ENCODE measurements at places on chromosomes 1 and 21.

DNA sequence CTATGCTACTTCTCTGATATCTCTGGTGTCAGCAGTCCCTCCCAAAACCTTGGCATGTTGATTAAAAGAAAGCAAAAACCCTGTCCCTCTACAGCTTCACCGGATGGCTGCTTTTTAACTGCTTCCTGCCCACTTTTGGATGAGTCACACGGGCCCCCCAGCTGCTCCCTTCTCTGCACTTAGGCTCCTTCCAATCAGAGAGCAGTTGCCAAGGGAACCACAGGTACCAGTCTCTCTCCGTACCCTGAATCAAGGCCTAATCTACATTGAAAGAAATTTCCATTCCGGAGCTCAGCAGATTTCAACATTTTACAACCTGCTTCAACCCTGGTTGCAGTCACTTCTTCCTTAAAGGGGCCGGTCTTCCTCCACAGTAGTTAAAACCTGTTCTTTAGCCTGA is 70.6 kb upstream of the GJB5 start:
- DNase-seq, result no peak

DNA sequence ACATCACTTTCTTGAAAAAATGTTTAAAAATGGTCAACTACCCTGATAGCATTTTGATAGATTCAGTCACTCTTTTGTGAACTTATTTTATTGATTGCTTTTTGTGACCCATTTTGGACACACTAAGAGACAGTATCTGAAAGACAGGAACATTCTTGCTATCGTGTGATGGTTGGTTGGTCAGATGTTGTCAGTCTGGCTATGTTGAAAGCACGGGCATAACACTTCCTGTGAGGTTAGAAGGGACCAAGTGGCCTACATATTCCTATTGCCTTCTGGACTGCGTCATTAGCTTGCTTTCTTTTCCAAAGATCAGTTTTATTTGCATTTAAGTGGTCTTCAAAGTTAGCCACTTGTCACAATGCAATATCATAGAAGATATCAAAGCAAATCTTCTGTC is 1.4 kb downstream of the OR2T6 start:
- DNase-seq, result no peak

- DNase-seq, result no peak
These were observed 4.0 kb upstream of the NKAIN1 start for GRCh38 chr1:31243501-31244286.

DNA sequence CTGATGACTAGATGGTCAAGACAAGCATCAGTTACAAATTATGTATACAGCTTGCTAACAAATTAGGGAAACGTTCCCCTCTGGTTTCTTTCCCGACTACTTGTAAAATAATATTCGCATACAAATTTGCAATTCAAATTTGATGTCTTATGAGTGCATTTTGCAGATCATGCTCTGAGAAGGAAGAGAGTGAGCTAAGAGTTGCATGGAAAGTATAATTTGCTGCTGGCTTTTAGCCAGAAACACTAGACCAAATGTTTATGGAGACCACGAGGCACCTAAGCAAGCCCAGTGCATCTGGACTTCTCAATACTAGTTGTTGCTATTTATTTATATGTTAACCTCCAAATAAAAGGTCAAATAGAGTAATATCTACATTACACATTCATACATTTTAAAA is 216.0 kb downstream of the SMYD3 start:
- no peak for DNase-seq

GRCh38 chr1:151790940-151791651 is 796 bp upstream of the TDRKH start:
- DNase-seq, result no peak

- no peak for DNase-seq
These were observed 16.5 kb upstream of the CFHR5 start for GRCh38 chr1:196960854-196961253.

- no peak for DNase-seq
These were observed 19.6 kb downstream of the TMCC2 start for GRCh38 chr1:205247130-205247921.

DNA sequence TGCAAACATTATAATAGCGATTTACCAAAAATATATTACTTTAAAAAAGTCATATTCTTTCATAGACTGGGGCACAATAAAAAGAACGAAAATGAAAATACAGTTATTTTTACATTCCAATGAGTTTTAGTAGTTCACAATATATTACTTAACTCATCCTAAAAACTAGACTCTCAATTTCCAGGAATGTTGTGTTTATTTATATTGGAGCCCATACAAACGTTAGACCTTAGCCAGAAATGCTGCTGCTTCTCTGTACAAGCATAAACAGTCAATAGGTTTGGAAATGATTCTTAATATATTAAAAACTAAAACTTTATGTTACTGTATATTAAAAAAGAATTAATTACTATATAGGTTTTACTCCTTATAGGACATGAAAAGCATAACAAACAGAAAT is 302.3 kb downstream of the BRINP3 start:
- DNase-seq, result no peak

DNA sequence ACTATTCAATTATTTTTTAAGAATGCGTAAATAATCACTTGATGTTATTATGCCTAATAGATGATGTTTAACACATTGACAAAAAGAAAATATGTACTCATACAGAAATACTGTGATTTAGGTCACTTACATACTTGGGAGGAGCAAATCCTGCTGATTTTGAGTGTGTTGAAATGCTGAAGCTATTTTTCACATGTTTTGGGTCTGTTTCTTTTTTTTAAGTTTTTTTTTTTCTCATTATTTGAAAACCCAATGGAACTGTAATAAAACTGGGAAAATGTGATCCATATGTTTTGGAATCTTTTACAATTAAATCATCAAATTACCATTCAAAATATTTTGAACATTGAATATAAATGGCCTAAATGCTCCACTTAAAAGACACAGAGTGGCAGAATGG is 366.2 kb upstream of the ADAMTS5 start:
- no peak for DNase-seq

- no peak for DNase-seq
These were observed 1.8 kb upstream of the PRELP start for GRCh38 chr1:203473781-203474305.

DNA sequence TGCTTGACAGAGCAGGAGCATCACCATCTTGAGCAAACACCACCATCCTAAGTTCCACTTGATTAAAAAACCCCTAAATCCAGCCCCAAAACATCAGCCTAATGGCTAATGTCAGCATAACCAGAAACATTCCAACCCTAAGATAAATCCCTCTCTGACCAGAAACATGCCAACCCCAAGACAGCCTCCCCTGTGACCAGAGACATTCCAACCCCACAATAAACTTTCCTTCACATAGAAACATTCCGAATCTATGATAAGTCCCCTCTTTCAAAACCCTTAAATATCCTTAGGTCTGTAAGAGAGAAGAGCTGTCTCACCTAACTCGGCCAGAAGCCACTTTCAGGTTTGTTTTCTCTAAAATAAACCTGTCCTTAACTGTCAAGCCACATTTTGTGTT is 17.4 kb upstream of the SLC2A5 start:
- DNase-seq, result no peak

- DNase-seq, result no peak
These were observed 49.3 kb downstream of the STX6 start for GRCh38 chr1:180973369-180973768.

GRCh38 chr1:181737056-181737455 is 253.7 kb downstream of the CACNA1E start:
- DNase-seq, result no peak

DNA sequence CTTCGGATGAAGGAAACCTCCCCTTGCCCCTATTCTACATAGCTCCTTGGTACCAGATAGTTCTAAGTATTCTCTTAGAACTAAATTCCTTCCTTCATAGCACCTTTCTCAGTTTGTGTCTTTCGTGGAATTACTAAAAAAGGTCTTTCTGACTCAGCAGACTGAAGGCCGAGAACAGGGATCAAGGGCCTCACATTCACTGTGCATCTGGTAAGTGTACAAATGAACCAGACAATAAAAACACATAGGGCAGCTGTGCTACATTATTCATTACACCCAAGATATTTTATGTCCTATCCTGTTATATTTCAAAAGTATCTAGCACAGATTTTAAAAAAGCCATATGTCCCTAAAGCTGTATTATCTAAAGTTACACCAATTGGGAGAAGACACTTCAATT is 62.9 kb upstream of the HP1BP3 start:
- DNase-seq, result no peak

GRCh38 chr1:94970783-94971182 is 43.9 kb upstream of the CNN3 start:
- DNase-seq, result no peak

GRCh38 chr1:59156526-59157199 is 140.2 kb upstream of the FGGY start:
- no peak for DNase-seq

DNA sequence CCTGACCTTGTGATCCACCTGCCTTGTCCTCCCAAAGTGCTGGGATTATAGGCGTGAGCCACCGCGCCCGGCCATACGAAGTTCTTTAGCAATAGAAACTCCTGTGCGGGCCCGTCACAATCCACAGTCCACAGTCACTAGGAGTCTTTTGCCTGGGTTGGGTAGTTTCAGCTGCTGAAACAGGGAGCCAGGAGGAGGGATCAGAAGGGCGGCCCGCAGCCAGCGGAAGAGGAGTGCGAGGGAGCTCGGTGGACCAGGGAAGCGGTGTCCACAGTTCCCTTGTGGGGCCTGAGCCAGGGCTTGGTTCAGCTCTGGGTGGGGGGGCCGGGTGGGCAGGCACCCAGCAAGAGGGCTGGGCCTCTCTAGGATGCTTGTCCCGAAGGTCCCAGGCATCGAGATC is 17.9 kb upstream of the HSPG2 start:
- no peak for DNase-seq

- no peak for DNase-seq
These were observed 10.3 kb downstream of the MIXL1 start for GRCh38 chr1:226233806-226234205.

DNA sequence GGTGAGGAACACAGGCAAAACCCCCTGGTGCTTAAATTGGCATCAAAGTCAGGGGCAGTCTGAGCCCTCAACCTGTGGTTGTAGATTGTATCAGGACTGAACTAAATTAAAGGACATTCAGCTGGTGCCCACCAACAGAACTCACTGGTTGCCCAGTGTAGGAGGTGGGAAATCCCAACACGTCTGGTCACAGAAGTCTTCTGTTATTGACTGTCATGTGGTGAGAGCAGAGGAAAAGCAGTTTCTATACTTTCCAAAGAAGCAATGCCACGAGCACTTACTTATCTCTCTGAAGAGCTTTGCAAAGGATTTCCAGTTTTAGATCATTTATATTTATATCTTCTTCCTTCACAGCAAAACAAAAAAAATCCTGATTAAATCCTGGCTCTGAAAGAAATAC is 15.0 kb upstream of the ACTA1 start:
- DNase-seq, result no peak

DNA sequence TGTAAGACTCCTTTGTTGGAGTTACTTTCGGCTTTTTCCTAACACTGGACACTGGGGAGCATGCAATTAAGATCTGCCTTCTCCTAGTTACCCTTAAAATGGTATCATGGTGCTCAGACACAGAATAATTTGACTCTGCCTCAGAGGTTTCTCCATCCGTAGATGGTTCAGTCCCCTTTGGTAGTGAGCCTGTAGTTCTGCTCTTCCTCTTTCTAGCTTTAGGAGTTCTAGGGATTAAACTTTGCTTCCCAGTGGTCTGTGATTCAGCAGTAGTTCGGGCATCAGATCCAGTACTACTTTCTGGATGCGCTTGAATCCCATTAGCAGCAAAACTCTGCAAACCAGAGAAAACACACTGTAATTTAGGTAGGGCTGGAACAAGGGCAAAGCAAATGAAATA is 1.5 kb downstream of the DNTTIP2 start:
- DNase-seq, result no peak

GRCh38 chr1:18111605-18112297 is 4.2 kb downstream of the IGSF21 start:
- no peak for DNase-seq

DNA sequence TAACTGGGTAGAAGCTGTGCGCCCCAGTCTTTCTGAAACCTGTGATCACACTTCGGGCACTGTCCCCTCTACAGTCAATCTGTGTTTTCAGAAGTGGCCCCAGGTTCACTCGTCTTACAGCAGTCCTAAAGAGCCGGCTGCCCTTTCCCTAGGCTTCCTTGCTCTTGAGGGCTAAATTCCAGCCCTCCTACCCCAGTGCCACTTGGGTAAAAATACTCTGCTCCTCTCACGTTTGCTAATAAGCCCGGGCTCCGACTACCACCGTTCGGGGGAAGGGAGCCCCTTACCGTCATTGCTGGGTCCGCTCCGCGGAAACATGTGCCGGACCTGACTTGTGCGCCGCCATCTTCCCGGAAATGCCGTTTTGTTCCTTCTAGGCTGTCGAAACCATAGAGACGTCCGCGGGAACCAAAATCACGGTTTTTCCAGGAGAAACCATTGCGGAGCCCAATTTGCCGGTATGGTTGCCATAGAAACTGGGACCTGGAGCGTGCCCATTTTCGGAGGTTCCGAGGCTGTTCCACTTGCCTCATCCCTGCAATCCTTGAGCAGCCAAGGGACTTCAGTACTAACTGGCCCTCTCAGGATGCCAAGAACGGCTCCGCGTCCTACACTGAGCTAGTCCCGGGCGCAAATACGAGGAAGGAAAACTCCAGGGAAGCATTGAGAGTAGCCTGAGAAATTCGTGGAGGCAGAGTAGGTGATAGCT is at the start of gene GPATCH4:
Gene GPATCH4 (minus strand): TSS at position 358 of the 709 bp plus-strand sequence.
- peak; percentile 65 for DNase-seq

GRCh38 chr1:12276225-12276624 is 46.4 kb downstream of the VPS13D start:
- no peak for DNase-seq

DNA sequence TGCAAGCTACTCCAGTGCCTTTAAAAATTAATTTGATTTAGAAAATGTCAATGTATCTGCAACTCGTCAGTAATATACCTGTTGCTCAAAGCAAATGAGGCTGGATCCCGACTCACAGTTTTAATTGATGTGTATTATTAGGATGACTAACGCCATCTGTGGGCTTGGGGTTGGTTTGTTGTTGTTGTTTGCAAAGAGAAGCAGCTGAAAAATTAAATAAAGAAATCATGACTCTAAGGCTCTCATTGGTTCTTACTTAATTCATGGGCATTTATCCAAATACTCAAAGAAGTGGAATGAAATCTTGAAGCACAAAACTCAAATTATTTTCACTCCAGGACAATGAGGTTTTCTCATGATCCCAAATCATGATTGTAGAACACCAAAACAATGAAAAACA is 46.4 kb downstream of the SEC16B start:
- DNase-seq, result no peak

- DNase-seq, result no peak
These were observed 41.0 kb downstream of the ZFYVE9 start for GRCh38 chr1:52182874-52183400.

GRCh38 chr1:169877800-169878491 is 15.8 kb downstream of the SCYL3 start:
- DNase-seq, result no peak

DNA sequence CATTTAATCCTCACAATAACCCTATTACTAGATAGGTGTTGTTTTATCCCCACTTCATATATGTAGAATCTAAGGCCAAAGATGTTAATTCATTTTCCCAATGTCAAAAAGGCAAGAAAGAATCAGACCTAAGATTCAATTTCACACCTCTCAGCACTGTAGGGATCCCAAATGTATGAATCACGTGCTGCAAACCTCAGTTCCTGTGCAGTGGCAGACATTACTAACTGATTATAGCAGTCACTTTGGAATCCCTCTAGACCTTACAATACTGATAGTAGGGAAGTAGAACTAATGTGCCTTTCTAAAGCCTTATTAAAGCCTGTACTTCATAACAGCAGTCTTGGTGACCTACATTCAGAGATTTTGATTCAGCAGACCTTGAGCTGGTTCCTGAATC is 2.3 kb downstream of the C1orf87 start:
- no peak for DNase-seq

GRCh38 chr1:152759453-152760173 is 1.8 kb downstream of the KPRP start:
- no peak for DNase-seq

GRCh38 chr1:6474815-6475282 is 8.9 kb upstream of the TNFRSF25 start:
- DNase-seq, result no peak

Data from T follicular helper cell (primary cell).